K562 (cell line): ENCODE measurements at places on chromosomes 3 and 15.

DNA sequence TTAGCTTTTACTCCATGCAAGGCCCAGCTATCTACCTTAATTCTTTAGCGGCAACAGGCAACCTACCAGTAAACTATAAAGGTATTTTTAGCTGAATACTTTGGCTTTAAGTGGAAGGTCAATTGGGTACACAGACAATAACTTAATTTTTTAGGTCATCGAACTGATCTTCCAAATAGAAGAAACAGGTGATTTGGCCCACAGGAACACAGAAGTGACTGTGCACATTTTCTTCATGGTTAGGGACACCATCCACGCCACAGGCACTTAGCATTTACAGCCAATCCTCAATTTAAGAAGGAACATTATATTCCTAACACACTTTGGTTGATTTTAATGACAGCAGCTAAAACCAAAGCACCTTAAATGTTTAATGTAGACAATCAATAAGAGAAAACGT lies 1.9 kb downstream of the ARPP19 start:
- DNase-seq = no peak

GRCh38 chr15:51311510-51311909 lies 26.9 kb downstream of the CYP19A1 start:
- no peak for DNase-seq

DNA sequence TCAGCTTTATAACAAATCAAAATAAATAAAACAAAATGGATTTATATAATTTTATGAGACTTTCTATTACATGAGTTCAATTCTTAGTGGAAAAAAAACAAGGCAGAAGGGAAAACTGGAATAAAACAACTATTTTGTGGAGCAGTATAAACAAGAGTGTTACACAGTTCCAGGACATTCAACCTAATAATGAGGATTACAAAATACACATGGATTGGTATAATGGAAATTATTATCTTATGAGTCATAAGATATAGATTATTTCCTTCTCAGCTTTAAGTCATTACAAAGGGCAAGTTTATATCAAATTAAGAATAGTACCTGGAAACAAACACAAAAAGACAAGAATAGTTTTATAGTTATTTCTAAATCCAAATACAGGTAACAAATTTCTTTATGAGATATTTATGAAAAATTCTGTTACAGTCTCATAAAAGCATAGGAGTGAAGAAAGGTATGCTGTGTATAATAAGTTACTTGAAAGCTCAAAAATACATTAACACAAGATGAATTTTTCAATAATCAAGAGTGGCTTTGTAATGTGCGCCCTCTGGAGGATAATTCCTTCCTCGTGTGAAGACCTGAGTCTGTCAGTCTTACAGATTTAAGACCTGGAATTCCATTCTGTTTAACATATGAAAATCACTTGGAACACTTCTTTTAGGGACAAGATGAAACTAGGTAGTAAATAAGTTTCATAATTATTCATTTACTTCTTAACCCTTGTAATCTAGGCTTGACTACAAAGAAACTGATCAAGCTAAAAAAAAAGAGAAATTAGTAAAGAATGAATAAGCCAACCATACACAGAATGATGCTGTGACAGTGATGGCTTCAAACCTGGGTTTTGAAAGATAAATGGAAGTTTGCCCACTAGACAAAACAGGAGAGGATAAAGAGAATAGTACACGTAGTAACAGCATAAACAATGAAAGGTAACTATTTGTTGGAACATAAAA lies 9.5 kb downstream of the COPS2 start:
- peak; percentile 63 for DNase-seq

GRCh38 chr3:129596194-129597086 lies 10.0 kb downstream of the PLXND1 start:
- DNase-seq = peak; percentile 58

GRCh38 chr15:99158626-99159412 lies 53.9 kb downstream of the SYNM start:
- DNase-seq = no peak

DNA sequence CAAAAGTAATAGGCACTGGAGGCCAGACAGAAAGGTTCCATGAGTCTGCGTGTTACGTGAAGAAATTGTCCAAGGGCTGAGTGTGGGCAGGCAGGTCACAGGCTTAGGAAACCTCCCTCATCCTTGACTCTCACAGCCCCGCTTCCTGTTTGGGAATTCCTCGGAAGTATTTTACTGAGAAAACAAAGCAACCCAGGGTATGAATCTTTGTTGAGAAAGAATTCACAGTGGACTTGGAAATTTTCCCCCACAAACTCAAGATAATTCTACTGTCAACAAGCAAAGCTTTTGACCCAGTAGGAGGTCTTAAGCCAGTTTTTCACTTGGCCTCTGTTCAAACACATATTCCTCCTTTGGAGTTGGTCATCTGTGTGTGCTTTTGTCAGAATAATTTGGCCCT lies 377.1 kb upstream of the TPM1 start:
- DNase-seq = no peak

GRCh38 chr3:122978569-122978968 lies 49.0 kb downstream of the SEMA5B start:
- DNase-seq = no peak

GRCh38 chr15:59008086-59008485 lies 20.6 kb downstream of the RNF111 start:
- DNase-seq = no peak

GRCh38 chr15:59140422-59141226 lies 35.7 kb downstream of the CCNB2 start:
- peak; percentile 31 for DNase-seq

DNA sequence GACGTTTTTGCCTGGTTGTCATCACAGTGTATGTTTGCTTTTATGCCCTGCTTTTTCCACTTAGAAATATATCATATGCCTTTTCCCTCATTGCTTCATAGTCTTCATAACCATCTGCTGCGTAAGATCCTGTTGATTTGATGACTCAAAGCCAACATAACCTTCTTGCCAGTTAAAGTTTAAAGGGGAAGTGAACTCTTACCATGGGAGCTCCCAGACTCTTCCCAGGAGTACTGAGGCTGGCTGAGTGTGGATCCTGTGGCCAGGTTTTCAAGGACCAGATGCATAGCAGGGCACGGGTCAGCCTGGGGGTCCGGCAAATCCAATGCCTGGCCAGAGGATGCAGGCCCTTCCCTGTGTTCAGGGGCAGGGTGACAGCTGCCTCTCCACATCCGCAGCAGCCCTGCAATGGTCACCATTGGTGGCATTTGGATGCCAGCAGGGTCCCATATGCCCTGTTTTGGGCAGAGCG lies 42.0 kb upstream of the SACM1L start:
- no peak for DNase-seq

DNA sequence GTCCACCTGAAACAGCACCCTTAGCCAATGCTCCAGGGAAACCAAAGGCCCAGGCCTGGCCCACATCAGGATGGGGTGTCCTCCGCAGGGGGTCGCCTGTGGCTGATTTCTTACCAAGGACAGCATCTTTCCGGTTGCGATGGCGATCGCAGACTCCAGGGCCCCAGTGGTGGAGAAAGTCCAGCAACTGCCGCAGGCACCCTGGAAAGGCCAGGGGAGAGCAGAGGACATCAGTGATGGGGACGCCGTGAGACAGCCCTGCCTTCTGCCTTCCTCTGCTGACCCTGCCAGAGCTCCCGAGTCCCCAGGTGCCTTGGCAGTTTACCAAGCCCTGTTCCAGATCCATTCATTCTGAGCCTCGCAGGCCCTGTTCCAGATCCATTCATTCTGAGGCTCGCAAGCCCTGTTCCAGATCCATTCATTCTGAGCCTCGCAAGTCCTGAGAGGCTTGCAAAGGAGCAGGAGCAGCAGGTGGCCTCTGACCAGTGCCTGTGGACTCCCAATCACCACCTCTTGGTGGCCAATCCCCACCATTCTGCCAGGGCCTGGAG lies 12.5 kb downstream of the CTSH start:
- DNase-seq = no peak

- DNase-seq = no peak
Observed at GRCh38 chr15:40808861-40809450, 1.7 kb upstream of the DNAJC17 start.

- no peak for DNase-seq
Observed at GRCh38 chr15:42090370-42090769, 4.0 kb downstream of the PLA2G4D start.

GRCh38 chr3:49296781-49297411 lies 19.9 kb upstream of the C3orf62 start:
- DNase-seq = no peak

GRCh38 chr3:126711121-126711760 lies 7.2 kb downstream of the CHCHD6 start:
- no peak for DNase-seq

- DNase-seq = no peak
Observed at GRCh38 chr15:54109014-54109413, 130.8 kb downstream of the UNC13C start.

DNA sequence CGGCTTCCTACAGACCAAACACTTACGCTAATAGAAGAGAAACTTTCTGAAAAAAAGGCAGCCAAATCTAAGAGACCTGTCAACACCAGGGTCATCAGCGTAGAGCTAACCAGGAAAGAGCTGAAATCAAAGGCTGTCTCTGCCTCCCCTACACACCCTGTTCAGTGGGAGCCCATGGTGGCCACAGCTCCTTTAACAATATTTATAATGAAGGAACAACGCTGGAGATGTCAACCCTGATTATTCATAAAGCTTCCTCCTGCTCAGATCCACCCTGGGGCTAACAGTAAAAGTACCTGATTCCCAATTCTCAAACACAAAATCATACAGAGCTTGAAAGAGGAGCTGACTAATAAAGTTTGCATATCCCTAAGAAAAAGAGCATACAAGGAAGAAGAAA lies 133.7 kb downstream of the ANXA2 start:
- no peak for DNase-seq

DNA sequence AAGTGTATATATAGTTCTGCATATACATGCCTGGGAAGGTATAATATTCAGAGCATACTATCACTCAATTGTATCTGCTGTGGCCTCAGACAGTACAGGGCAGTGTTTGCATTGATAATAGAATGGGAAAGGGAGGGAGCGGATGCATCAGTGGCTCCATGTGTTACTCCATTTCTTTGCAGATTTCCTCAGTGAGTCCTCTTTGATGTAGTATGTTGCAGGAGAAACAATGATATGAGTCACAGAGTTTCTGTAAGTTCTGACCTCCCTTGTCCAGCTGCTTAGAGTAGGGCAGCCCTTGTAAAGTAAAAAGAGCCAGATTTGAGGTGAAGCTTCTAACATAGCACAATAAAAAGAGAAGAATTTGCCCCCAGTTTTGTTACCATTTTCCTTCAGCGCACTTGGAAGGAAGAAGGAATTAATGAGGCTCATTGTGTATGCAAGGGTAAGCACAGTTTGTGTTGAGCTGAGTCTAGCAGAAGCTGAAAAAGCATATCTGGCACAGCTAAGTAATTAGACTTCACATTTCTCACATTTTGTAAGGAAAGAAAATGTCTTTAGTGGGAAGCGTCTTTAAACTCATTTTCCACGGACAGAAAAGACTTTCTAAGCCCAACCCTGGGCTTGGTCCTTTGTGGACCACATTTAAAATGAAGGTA lies 555.8 kb upstream of the IL12A start:
- no peak for DNase-seq

DNA sequence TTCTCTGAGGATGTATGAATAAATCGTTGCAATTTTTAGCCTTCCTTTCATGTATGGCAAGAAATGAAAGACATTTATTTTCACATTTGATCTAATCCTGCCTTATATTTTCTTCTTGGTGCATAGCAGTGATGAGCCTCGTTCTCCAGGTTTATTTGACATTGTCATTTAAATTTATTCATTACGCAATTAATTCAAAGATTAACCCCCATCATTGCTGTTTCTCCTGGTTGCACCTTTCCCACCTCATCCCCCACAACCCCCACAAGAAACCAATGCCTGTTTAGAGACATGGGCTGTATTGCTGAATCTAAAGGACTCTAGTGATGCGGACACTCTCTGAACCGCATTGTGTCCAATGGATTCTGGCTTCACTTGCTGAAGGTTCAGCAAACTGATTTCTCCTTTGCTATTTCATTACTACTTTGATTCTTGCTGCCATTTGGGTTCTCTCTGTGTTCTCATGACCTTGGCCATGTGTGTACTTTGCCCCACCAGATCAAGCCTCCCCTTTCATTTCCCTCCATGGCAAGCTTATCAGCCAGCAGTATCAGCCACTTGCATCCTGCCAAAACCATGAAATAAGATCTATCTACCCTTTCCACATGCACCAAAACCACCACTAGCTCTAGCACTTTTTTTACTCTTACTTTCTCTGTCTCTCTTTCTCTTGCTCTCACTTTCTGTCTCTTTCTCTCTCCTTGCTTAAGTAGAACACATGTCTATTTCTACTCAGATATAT lies 382.7 kb downstream of the GBE1 start:
- no peak for DNase-seq

DNA sequence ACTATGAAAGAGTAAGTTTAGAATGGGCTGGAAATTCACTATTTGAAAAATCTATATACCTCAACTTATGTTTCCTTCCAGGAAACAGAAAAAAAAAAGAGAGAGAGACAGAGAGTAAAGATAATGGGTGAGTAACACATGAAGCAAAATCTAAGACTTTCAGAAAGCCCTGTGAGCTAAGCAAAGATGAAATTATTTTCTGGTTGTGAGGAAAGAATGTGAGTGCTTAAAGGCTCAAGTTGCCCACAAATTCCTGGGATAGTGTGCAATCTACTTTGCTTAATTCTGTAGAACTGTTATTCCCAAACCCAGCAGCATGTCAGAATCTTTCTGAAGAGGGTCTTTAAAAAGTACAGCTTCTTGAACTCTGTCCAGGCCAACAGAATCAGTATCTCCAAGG lies 337.7 kb upstream of the AGTR1 start:
- DNase-seq = no peak

DNA sequence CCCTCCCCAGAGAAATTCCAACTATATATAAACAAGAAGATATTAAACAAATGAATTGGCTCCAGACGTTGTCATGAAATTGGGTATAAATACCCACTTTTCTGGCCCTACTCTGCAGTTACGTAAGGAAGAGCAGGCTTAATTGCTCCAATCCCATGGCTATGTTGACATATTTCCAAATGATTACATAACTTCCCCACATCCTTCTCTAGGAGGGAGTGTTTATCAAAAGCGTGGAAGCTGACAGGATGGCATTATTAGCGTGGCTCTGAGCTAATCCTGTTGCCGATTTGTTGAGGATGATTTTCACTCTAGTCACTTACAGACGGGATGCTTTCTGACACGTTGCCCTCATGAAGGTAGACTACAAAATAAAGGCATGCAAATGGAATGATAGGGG lies 347.5 kb upstream of the TMCO5A start:
- no peak for DNase-seq

DNA sequence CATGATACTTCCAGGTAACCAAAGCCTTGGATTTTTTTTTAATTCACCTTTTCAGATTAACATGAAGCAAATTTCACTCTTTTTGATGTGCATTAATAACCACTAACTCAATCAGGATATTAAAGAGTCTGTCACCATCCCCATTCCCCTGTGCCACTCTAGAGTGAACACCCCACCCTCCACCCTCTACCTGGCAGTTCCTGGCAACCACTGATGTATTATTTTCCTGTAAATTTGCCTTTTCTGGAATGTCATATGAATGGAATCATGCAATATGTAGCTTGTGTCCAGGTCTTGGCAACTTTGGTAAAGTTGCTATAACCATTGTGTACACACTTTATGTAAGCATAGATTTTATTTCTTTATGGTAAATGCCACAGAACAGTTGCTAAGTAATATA lies 627.6 kb downstream of the MCTP2 start:
- no peak for DNase-seq
